ENCODE measurements at places on chromosomes 5 and 9.

DNA sequence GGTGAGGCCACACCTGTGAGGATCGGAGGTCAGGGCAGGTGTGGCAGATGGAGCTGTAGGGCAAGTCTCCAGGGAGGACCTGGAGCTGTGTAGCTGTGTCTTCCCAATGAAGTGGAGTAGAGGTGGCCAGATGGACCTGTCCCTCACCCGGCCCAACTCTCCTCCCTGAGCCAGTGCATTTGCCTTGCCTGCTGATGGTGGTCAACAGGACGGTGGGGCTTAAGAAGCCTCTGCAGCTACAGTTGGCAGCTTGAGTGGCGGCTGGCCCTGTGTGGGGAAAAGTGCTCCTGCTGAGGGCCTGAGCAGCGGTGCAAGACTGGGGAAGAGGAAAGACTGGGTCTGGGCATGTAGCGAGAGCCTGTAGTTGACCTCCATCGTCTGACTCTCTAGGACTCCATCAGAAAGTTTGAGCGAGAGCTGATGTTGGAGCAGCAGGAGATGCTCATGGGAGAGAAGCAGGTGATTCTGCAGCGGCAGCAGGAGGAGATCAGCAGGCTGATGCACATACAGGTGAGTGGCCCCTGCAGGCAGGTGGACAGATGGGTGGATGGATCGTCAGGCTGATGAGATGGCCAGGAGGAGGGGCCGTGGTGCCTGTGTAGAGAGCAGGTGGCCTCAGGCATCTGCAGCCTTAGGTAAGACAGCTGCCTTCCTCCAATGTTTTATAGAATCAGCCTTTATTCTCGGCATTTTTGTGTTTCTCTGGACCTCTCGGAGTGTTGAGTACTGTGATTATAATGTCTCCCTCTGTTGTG lies 24.9 kb downstream of the PITX1 start:
- no peak for DNase-seq

DNA sequence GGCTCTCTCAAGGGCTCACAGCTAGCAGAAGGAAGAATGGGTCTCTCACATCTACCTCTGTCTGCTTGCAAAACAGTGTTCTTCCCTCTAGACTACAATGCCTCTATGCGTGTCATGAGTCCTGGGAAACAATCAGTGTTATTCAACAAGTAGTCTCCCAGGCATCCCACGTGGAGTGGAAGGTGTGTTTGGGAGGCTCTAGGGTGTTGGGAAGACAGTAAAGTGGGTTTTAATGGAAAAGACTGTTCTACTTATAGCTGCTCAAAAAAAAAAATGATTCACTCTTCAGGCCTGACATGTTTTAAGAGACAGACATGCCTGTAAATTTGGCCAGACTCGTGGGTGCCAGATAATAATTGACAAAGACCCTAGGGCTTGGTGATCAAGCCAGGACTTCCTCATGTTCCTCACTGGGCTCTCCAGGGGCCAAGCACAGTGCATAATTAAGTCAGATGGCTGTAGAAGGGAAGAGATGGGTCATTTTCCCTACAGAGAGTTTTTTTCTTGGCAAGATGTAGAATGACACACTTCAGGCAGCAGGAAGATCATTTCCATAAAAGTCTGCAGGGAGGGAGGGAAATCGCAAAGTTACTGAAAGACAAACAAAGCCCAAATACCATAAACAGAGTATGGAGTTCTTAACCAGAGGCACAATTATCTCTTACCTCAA lies 246.4 kb downstream of the ACTL7B start:
- no peak for DNase-seq

DNA sequence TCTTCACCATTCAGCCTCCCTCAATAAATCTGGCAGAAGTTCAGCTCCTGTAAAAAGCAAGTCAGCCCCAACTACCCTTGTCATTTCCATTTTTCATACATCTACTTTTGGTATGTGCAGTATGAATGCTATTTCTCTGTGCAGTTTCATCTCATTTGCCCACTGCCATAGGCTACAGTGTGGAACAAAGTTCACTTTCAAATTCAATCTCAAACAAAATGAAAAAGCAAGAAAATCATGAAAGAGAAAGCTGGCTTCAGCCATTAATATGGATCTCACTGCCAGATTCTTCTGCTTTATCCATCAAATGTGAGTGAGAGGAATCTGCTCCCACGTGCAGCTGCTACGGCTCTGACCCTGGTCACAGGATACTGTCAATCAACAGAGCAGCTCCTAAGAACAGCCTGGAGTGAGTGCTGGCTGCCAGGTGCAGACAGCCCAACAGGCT lies 494.2 kb downstream of the ZNF608 start:
- no peak for DNase-seq

DNA sequence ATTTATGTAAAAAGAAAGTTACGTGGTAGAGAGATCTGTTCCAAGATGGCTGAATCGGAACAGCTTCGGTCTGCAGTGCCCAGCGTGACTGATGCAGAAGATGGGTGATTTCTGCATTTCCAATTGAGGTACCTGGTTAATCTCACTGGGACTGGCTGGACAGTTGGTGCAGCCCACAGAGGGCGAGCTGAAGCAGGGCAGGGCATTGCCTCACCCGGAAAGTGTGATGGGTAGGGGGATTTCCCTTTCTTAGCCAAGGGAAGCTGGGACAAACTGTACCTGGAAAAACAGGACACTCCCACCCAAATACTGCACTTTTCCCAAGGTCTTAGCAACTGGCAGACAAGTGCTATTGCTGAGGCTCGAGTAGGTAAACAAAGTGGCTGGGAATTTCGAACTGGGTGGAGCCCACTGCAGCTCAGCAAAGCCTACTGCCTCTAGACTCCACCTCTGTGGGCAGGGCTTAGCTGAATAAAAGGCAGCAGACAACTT lies 13.1 kb upstream of the HSD17B4 start:
- no peak for DNase-seq

DNA sequence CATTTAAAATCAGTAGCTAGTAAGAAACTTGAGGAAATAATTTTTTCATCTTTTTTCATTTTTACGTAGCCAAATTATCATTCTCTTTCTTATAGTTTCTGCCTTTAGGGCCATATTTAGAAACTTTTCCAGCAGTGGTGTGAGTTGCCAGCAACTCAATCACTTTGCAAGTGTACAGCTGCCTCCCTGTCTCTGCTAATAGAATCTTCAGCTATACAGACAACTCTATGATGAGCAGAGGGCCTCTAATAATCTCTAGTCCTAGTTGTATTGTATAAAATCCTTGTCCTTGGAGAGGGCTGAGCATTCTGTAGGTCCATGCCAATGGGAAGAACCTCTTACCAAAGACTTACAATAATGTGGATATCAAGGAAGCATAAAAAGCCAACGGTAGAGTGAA lies 11.5 kb upstream of the SHOC1 start:
- no peak for DNase-seq

- no peak for DNase-seq
Observed at GRCh38 chr5:148912714-148913398, 86.4 kb downstream of the ADRB2 start.

DNA sequence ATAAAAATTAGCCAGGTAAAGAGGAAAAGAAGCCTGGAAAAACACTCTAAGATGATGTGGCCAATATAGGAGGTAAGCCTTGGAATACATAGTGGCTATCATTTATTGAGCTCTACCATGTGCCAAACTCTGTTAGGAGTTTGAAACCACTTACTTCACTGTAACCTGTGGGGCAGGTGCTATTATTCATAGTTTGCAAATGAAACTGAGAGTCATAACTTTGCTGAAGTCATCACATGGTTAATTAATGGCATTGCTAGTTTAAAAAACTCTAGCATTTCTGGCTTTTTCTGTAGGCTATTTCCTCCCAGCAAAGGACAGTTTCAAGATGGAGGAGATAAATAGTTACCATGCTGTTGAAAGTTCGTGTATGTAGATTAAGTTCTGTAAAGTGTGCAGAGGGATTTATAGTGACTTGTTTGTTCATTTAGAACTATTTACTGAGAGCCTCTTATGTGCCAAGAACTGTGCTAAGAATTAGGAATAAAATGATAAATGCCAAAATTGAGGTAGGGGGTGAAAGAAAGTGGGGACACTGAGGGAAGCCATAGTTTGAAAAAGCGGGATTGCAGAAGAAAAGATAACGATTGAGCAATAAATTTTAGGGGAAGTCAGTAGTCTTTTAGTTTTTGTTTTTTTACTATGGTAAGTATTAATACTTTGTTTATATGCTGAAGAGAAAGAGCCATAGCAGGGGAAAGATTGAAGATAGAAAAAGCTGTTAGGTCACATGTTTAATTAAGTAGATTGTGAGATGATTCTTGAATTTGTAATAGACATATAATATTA lies 57.2 kb downstream of the WDR70 start:
- DNase-seq: no peak

DNA sequence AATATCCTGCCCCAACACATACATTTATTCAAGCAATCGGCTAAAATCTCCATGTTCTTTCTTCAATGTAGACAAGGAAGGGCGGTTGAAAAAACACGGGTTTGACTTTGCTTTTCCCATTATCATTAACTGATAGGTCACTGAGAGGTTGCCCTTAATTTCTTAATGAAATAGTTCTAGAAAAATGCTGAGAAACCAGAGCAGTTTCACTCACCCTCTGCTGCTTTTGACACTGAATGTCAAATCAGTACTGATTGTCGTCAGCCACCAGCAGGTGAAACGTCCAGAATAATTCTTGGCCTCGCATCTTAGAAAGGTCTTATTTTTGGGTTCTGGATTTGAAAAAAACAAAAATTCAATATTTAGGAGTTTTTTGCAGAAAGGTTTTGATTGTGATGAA lies 8.1 kb downstream of the IL12B start:
- DNase-seq: no peak

GRCh38 chr9:86795823-86796553 lies 151.3 kb downstream of the GAS1 start:
- DNase-seq: no peak

DNA sequence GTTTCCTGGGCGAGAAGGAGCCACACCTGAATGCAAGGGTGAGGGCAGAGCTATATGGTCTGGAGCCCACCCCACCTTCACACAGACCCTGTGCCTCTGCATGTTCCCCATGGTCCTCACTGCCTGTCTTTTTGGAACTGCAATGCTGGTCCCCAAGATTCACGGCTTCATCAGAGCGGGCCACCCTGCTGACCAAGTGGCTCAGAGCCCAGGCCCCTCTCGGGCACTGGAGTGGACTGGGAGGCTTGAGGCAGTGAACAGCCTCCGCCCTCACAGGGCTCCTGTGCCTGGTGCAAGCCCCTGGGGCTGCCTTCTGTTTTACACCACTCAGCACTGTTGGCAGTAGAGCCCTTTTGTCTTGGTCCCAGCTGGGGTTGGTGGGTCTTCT lies 143.2 kb downstream of the CACNA1B start:
- DNase-seq: no peak

DNA sequence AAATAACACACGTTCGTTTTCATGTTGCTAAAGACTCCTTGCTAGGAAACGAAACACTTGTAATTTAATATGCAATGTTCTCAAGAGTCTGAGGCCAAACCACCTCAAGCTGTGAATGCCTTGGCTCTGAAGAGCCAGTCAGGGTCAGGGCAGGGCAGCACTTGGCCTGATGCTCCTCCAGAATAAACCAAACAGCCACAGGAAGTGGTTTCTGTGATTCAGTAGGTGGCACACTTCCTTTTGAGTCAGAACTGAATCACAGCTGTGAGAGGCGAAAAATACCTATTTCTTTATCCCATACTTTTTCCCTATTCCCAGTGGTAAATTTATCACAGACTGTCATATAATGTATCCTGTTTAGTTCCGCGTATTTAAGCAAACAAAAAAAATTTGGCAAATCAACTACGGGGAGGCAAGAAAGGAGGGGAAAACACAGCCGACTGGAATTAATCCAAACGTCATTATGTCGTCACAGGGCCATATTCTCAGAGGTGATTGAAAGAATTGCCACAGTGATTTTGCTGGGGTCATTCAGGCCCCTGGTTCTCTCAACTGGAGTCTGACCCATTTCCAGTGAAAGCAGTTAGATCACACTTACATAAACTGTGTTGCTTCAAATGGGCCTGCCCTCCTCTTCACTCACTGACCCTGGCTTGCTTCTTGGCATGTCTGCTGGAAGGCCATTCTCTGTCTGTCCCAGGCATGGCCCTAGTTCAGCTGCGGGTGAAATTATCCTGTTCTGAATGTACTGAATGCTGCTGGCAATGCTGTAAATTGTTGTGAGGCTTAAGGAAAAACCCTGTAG lies 71.2 kb downstream of the ARRDC3 start:
- DNase-seq: peak; percentile 88

- no peak for DNase-seq
Observed at GRCh38 chr9:88567870-88568269, 32.9 kb downstream of the NXNL2 start.

DNA sequence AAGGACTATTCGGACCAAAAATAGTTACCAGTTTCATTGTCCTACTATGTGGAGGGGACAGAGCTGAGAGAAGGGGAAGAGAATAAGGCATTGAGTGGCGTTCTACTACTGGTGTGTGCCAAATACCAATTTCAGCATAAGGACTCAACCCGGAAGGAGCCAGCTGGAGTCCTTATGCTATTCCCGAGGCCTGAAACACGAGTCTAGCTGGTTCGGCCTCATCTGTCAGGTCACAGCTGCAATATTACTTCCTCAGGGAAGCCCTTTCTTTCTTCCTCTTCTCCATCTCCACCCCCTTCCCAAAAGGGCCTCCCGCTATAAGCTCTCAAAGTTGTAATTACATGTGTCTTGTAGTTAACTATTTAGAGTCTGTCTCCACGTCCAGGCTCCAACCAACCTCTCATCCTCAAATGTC lies 20.5 kb upstream of the FER start:
- peak; percentile 68 for DNase-seq

GRCh38 chr9:2231829-2232228 lies 216.7 kb downstream of the SMARCA2 start:
- no peak for DNase-seq

- no peak for DNase-seq
Observed at GRCh38 chr5:111234125-111234524, 9.9 kb downstream of the CAMK4 start.

DNA sequence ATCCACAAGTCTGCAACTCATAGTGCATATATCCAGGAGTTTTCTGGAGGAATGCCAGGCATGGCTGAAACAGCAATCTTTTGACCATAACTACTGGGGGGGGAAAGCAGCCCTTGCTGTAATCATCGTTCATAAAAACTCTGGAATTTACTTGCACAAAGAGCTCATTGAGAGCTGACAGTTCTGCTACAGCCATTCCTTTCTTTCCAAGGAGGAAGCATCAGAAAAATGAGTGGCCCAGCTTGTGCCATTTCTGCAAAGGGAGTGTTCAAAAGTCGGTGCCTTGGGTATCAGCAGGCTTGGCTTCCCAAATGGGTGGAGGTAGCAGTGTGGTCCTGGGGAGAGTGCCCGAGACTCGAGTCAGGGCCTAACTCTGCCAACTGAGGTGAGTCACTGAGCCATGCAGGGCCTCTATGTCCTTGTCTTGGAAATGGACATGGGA lies 101.5 kb downstream of the GCNT1 start:
- DNase-seq: no peak

- no peak for DNase-seq
Observed at GRCh38 chr9:30812821-30813220, 1571.6 kb upstream of the ACO1 start.

DNA sequence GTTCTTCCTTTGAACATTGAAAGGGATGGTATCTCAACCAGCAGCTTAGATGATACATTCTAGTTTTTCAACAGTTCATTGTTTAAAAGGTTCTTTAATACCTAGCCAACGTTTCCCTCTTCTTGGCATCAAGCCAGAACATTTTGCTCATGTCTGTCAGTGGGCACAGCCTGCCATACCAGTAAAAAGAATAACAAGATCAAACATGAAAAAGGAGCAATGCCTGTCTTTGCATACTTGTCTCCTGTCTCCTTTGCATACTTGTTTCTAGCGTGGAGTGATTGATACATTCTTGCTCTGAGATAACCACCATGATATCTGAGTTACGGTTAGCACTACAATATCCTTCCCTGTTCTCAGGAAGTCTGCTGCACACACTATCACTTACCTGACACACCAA lies 248.6 kb upstream of the DAPK1 start:
- DNase-seq: no peak

- DNase-seq: no peak
Observed at GRCh38 chr5:67338421-67338820, 141.8 kb upstream of the CD180 start.

Data from inflammatory macrophage (primary cell).